Smooth muscle cell of the brain vasculature (primary cell): ENCODE measurements at places on chromosomes 3 and 15.

DNA sequence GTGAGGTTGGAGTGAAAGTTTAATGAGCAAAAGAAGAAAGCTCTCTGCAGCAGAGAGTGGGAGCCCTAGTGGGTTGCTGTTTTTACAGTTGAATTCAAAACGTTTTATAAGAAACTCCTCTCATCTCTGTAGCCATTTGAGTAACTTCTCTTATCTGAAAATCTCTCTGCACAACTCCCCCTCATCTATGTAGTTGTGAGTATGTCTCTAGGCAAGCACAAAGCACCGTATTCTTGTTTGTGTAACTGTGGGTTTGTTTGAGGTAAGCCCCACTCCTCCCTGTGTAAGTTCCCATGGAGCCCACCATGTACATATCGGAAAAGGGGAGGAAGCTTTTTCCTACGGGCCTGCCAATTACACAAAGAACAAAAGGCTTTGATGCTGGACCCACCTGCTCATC is 56.5 kb upstream of the GOLGA6L2 start:
- DNase-seq: no peak

- DNase-seq: no peak
These were observed 42.0 kb downstream of the PROS1 start for GRCh38 chr3:93931597-93932229.

DNA sequence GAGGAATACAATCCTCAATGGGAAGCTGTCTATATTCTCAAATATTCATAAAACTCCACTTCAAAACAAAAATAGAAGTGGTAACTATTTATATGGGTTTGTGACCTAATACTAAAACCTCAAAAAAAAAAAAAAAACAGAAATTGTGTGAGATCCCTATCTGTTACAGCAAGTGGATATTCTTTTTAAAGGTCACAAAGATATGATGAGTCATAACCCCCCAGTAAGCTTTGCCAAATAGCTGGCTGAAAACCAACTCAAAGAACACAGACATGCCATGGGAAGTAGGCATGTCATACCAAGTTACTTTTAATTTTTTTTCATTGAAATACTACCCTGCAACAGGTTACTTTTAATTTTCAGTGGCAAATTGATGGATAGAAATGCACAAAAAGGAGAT is 62.5 kb downstream of the CBLB start:
- no peak for DNase-seq

- DNase-seq: no peak
These were observed 1557.0 kb downstream of the SI start for GRCh38 chr3:163521261-163521660.

GRCh38 chr3:153274561-153274960 is 112.5 kb downstream of the RAP2B start:
- DNase-seq: no peak

DNA sequence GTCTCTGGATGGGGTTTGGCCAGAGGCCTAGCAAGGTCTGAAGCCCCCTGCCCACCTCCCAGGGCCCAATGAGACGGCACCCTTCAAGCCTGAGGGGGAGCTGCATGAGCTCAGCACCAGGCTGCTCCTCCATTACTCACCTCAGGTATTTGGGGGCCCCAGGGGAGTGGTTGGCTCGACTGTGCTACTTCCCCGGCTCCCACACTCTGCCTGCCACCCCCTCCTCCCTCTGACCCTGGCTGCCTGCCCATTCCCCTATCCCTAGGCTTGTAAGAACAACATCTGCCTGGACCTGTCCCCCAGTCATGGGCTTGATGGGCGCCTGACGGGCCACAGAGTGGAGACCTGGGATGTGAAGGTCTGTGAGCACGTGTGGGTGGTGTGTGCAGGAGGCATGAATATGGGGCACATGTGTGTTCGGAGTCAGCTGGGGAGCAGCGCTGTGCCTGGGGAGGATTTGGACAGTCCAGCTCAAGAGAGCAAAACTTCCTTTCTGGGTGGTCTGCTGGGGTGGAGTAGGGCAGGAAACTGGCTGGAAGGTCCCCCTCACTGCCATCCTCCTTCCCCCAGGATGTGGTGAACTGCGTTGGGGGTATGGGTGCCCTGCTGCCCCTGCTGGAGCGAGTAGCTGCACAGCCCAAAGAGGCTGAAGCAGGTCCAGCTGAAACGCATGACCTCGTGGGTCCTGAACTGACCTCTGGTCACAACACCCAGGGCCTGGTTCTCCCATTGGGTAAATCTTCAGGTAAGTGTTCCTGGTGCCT is 17.4 kb downstream of the NBEAL2 start:
- no peak for DNase-seq

DNA sequence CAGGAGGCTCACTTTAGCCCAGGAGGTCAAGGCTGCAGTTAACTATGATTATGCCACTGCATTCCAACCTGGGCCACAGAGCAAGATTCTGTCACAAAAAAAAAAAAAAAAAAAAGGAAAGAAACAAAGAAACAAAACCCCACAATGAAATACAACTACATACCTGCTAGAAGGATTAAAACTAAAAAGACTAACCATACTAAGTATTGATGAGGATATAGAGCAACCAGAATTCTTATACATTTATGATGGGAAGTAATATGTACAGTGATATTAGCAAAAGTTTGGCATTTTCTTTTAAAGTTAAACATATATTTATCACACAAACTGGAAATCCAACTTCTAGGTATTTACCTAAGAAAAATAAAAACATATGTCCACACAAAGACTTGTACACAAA is 40.2 kb upstream of the FOXB1 start:
- DNase-seq: no peak

DNA sequence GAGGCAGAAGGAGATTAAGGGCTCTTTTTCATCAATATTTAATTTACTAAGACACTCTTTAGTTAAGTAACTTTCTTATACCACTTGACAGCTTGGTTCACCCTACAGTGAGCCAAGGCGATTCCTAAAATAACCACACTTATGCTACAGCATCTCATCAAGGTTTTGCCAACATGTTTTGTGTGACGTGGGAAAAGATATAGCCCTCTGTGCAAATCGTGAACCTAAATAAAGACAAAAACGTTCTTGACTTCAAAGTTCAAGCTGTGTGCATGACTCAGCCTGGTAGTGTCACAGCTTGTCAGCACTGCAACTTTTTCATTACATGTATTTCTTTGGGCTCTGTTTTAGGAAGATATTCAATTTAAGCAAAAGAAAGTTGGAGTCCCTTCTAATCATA is 297.0 kb upstream of the EPHA3 start:
- peak; percentile 12 for DNase-seq

DNA sequence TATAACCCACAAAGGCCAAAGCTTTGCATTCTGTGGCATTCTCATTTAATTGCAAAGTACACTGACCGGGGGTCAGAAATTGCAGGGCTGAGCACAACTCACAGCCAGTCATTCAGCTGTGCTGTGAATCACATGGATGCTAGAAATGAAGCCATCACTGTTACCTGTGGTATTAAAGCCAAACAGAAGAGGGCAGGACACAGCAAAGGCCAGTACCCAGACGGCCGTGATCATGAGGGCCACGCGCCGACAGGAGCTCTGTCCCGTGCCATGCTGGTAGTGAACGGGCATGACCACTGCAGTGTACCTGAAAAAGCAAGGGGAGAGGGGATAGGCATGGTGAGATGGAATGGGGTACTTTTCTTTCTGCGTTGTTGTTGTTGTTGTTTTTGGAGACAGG is 31.6 kb downstream of the DRD3 start:
- no peak for DNase-seq

DNA sequence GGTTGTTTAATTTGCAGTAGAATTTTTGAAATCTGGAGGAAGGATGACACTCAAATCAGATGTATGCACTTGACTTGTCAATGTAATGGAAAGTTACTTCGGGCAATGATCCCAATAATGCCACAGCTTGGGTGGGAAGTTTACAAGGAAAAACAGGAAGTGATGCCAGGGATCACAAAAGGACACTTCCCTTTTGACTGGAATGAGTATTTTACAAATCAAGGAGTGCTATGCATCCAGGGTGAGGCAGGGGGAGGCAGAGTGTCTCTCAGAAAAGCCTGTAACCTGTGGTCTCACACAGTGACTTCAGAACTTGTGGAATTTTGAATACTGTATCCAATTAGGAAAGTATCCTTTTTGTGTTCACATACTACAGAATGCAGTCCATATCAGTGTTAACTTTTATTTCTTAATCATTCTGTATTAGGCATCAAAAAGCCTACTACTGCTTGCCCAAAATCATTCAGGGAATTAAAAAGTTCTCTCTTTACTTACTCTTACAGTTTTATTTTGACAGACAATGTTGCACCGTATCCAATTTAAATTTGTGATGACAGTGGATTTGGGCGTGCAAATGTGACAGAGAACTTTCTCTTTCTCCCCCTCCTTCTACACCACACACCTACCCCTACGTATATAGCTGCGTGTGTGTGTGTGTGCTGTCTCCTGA is 445.1 kb downstream of the MECOM start:
- peak; percentile 21 for DNase-seq

GRCh38 chr15:55683376-55683775 is 59.6 kb downstream of the PRTG start:
- no peak for DNase-seq
